ENCODE measurements at places on chromosomes 2 and 18.

DNA sequence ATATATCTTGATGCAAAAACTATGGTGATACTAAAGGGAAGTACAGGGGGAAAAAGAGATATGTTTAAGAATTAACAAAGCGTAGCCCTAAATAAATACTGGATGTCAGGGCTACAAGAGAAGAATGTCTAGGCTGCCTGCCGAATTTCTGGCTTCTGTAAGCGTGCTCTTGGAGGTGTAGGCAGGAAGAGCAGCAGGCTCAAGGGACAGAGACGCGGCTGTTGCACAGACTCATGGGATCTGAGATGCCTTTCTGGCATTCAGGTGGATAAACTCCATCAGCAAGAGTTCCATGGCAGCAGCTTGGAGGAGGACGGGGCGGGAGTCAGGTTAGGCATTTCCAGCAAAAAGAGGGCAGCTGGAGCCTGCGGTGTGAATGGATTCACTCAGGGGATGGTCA, 123.2 kb upstream of the TWIST2 start:
- DNase-seq, result no peak

- DNase-seq, result no peak
These were observed 130.2 kb downstream of the MTCL1 start for GRCh38 chr18:8835521-8835953.

DNA sequence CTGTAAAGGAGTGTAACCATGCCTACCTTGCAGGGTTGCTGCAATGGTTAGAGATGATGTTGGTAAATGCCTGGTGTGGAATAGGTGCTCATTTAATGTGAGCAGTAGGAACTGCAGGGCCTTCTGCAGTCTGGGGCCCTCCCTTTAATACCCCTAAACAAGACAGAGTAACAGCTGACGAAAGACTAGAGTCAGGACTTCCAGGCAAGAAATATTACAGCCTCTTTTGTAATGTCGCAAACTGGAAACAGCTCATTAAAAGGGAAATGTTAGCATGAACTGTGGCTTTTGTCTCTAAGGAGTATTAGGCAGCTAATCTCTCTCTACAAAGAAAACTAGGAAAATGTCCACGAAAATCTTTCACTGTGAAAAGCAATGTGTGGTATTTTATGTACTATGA, 26.0 kb downstream of the MARCO start:
- no peak for DNase-seq

GRCh38 chr18:75223687-75224347, 13.2 kb downstream of the TSHZ1 start:
- no peak for DNase-seq

DNA sequence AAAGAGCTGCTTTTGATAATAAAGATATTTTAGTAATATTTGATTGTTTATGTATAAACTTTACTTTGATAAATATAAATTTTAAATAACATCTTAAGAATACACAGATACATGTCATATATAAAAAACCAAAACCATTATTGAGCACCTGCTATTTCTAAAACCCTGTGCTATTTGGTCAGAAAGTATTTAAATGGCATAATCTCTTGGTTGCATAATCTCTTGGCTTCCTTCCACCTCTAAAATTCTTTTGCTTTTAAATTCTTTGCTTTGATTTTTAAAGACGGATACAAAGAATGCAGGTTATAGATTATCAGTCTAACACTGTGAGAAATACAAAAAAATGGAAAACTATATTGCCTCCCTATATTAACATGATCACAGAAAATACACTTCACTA, 36.9 kb downstream of the ACMSD start:
- DNase-seq, result no peak

GRCh38 chr2:214836568-214836967, 27.1 kb upstream of the BARD1 start:
- no peak for DNase-seq

- no peak for DNase-seq
These were observed 94.5 kb upstream of the EML6 start for GRCh38 chr2:54628957-54629356.

DNA sequence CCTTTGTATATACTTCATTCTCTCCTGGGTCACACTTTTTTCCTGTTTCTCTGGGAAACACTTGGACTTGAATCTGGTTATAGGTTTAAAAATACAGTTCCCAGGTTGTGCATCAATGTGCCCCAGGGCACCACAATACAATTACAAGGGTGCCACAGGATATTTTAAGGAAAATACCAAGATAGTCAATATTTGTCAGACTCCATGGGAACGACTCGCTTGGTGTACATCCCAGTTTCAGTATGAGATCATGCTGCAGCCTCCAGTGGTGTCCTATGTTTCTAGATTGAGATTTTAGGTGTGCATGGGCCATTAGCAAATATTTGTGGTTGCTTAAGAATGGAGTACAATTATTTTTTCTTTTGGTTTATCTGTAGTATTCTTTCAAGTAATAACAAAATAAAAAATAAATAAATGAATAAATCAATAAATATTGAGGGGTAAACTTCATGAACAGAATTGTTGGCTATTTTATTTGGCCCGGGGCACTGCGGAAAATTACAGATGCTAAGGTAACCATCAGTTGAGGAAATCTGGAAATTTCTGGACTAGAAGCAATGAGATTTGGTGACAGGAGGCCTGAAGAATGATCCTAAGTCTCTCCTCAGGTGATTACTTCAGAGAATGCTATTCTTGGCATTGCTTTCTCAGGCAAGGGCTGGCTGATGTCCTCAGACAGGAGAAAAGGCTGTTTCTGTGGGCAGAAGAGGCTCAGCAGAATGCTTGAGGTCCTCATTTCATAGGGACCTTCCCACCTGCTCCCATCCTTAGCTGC, 649.3 kb upstream of the SOX11 start:
- no peak for DNase-seq

- DNase-seq, result no peak
These were observed 76.5 kb upstream of the EPB41L3 start for GRCh38 chr18:5620289-5620688.

GRCh38 chr2:107340955-107341354, 455.0 kb upstream of the ST6GAL2 start:
- DNase-seq, result no peak

- DNase-seq, result no peak
These were observed 55.0 kb downstream of the TMEM163 start for GRCh38 chr2:134663451-134664450.

GRCh38 chr2:197191177-197191939, 119.2 kb downstream of the ANKRD44 start:
- no peak for DNase-seq

DNA sequence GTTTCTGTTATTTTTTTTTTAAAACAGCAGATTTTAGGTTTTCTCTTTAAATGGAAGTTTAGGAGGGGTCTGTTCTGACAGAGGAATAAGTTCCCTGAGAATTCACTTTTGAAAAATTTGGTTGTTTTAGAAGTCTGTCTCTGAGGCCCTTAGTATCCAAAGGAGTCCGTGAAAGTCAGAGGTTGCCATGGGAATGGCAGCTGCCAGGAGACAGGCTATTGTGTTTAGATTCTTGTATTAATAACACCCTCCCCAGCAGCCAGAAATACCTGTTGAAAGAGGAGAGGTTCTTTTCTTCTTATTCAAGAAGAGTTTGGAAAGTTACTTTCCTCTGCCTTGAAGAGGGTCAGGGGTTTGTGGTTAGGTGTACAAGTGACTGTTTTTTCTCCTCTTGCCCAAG, 29.5 kb downstream of the TNP1 start:
- no peak for DNase-seq

GRCh38 chr2:197306696-197307040, 3.9 kb downstream of the ANKRD44 start:
- no peak for DNase-seq

DNA sequence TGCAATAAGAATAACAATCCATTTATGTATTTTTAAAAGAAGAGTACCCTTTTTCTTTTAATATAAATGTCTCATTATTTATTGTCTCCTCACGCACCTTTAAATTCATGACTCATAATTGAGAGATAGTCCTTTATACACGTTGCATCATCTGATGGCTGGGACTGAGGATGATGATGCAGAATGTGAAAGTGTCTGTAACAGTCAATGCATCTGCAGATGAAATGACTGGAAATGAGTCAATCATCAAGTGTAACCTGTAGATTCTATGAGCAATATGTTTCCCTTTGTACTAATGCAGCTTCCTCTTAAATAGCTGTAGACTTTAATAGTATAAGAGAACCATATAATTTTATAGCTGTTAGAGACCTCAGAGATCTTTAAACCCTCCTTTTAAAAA, 26.1 kb upstream of the SYT4 start:
- DNase-seq, result no peak

DNA sequence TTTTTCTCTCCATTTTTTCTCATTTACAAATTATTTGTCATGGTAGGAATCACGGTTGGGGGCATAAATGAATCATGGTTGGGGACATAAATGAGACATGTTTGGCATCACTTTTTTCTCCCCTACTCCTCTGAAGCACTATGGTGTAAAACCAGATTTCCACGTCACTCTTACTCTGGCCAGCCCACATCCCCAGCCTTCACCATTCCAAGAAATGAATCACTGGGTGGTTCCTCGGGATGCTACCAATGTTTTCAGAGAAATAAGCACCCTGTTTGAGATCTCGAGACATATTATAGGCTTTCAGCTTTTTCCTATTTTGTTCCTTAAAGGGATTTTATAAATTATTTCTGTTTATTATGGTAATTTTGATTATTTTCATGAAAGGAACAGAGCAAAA, 155.0 kb upstream of the SLC8A1 start:
- peak; percentile 3 for DNase-seq

GRCh38 chr2:190930411-190930810, 49.8 kb downstream of the GLS start:
- no peak for DNase-seq

GRCh38 chr2:139048017-139048416, 267.8 kb upstream of the NXPH2 start:
- DNase-seq, result no peak

DNA sequence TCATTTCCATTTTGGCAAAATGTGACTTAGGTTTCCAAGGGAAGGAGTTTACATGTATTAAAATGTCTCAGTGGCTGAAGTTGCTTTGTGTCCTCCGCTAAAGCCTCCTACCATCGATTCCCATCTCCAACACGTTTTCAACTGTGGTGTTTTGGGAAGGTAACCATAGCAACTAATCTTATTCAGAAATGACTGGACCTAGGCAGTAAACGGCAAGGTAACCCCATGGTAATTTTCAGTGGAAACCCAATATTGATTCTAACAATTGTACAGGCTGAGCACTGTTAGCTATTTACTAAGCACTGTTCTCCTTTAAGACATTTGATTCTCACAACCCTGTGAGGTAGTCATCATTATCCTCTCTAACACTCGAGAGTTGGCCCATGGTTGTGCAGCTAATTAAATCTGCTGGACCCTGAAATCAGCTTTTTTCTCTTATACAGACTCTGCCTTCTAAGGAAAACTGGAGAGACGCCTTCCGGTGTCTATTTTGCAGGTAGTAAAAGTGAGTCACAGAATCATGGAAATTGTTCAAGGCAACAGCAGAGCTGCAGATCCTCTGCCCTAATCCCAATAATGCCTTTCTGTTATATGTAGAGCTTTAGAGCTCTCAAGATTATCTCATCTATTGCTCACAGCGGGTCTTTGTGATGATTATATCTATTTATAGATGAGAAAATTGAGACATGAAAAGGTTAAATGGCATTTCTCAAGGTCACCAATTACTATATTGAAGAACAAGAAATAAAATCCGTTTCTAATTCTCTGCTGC, 36.2 kb downstream of the FASTKD2 start:
- no peak for DNase-seq

DNA sequence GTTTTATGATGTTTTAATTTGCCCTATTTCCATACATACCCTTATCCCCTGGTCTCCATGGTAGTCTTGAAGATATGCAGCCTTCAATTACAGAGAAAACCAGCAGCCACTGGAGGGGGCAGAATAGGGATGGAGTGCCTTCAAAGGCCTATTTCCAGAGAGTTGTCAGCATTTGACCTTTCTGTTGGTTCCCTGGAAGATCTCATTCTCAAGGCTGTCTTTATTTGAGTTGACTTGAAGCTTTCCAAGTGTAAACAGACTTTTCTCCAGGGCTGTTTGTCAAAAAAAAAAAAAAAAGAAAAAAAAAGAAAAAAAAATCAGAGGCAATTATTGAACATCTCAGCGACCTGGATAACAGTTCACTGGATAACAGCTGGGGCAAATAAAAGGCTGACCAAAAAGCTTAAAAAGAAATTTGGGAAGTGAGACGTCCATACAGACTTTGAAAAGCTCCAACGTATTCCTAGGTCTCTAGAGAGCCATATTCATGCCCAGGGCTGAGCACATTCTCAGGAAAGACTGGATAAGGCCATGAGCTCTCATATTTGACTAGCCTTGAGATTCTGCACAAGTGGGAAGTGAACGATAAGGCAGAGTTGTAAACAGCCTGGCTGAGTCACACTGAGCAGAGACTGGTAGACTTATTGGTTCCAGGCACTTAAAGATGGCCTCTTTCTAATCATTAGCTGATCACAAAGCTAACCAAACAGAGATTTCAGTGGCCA, 126.6 kb downstream of the VAPA start:
- DNase-seq, result no peak

DNA sequence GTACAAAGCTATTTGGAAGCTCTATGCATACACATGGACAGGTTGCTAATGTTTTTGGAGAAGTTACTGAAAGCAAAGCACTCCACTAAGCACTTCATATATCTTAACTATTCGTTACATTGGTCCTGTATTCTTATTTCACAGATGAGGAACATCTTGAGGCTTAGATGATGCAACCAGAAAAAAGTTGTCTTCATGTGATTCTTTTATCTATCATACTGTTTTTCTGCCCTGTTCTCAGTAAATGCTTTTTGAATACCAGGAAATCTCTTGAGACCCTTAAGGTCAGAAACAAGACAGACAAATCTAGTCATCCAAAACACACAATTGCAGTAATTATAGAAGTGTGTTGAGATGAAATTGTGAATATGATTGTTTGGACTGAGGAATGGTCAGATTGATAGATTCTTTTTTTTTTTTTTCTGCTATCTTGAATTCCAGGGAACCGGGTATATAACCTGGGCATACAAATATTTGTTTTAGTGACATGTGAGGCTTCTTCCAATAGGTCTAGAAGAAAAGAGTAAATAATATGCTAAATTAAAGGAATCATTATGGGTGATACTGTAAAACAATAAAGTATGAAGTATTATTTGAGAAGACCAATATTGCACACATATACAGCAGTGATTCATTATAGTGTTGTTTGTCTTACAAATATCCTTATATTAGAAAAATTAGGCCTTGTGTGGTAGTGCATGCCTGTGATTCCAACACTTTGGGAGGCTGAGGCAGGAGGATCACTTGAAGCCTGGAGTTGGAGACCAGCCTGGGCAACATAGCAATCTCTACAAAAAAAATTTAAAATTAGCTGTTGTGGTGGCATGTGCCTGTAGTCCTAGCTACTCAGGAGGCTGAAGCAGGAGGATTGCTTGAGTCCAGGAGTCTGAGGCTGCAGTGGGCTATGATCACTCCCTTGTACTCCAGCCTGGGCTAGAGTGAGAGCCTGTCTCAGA, 33.7 kb downstream of the EHBP1 start:
- no peak for DNase-seq

- DNase-seq, result peak; percentile 35
These were observed 85.9 kb upstream of the CCBE1 start for GRCh38 chr18:59783138-59783537.

DNA sequence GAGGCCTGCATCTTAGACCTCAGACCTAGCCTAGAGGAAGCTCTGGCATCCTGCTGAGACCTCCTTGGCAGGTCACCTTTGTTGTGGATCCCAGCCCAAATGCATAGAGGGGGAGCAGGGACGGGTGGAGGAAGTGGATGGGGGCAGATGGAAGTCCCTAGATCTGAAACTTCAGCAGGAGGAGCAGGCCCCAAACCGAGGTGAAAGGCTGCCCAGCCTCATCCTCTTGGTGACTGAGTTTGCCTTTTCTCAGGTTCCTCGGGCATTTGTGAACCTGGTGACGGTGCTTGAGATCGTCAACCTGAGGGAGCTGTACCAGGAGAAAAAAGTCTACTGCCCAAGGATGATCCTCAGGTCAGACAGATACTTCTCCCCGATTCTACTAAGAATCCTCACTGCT, 86.3 kb downstream of the PLB1 start:
- DNase-seq, result no peak

Data from H54 (cell line).